Breast epithelium (tissue), 4 donors: ENCODE measurements at places on chromosomes 7 and 10. TPM values are rescaled to one million over a fixed set of nuclear protein-coding genes. Genes with fewer than 3 reads are reported as not detected.

GRCh38 chr10:98450618-98451017, 3.9 kb upstream of the HPS1 start:
- no peak overlapping the region for H3K4me3 ChIP-seq
- DNase-seq = no peak
- H3K27me3 ChIP-seq = no peaks in the 10 kb centered on the region
- no peak overlapping the region for H3K27ac ChIP-seq
- H3K4me1 ChIP-seq = no peaks in the 10 kb centered on the region
- H3K36me3 ChIP-seq = no peaks in the 10 kb centered on the region

- H3K36me3 ChIP-seq = no peaks in the 10 kb centered on the region
- peak overlapping the region; percentile 81 for H3K4me3 ChIP-seq
- no peak for DNase-seq
These were observed 461 bp upstream of the HTRA1 start for GRCh38 chr10:122460891-122461293.

GRCh38 chr7:116018731-116019130, 11.8 kb downstream of the TFEC start:
- DNase-seq = no peak
- H3K4me1 ChIP-seq = no peaks in the 10 kb centered on the region
- no peak overlapping the region for H3K4me3 ChIP-seq
- no peaks in the 10 kb centered on the region for H3K27me3 ChIP-seq
- no peaks in the 10 kb centered on the region for H3K36me3 ChIP-seq
- H3K27ac ChIP-seq = no peak overlapping the region

GRCh38 chr7:129862682-129863081, 90.1 kb downstream of the UBE2H start:
- H3K4me1 ChIP-seq = peaks cover 36% of the 10 kb centered on the region
- peak overlapping the region; percentile 48 for H3K27ac ChIP-seq
- H3K27me3 ChIP-seq = no peaks in the 10 kb centered on the region
- DNase-seq = no peak
- H3K4me3 ChIP-seq = no peak overlapping the region

DNA sequence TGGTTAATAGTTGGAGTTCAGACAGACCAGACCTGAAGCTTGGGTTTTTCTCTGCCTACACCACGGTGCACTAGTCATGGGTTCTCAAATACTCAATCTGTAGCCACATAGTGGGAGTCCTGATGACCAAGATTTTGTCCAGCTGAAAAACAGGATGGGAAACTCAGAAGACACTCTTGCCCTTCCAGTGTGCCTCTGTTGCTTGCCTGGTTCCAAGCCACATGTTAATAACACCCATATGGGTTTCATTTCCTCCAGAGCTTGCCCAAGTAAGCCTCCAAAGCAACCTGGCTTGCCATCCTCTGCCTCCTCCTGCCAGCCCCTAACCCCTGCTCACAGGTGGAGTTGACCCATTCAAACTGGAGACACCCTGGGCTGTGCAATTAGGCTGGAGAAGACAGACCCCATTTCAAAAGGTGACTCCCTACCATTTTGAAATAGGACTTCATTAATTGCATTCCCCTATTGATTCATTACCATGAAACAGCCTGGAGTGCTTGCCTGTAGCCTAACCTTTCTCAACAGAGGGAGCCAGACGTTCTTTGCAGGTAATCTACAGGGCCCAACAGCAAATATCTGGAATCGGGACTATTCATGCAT, 108.0 kb upstream of the HABP2 start:
- H3K27me3 ChIP-seq = no peaks in the 10 kb centered on the region
- no peaks in the 10 kb centered on the region for H3K36me3 ChIP-seq
- DNase-seq = no peak
- H3K4me3 ChIP-seq = no peak overlapping the region
- H3K4me1 ChIP-seq = no peaks in the 10 kb centered on the region

GRCh38 chr10:48600645-48601505, 4.0 kb downstream of the ARHGAP22 start:
- no peaks in the 10 kb centered on the region for H3K4me1 ChIP-seq
- peaks cover 7% of the 10 kb centered on the region for H3K27me3 ChIP-seq
- DNase-seq = no peak
- no peak overlapping the region for H3K4me3 ChIP-seq
- H3K27ac ChIP-seq = no peak overlapping the region

DNA sequence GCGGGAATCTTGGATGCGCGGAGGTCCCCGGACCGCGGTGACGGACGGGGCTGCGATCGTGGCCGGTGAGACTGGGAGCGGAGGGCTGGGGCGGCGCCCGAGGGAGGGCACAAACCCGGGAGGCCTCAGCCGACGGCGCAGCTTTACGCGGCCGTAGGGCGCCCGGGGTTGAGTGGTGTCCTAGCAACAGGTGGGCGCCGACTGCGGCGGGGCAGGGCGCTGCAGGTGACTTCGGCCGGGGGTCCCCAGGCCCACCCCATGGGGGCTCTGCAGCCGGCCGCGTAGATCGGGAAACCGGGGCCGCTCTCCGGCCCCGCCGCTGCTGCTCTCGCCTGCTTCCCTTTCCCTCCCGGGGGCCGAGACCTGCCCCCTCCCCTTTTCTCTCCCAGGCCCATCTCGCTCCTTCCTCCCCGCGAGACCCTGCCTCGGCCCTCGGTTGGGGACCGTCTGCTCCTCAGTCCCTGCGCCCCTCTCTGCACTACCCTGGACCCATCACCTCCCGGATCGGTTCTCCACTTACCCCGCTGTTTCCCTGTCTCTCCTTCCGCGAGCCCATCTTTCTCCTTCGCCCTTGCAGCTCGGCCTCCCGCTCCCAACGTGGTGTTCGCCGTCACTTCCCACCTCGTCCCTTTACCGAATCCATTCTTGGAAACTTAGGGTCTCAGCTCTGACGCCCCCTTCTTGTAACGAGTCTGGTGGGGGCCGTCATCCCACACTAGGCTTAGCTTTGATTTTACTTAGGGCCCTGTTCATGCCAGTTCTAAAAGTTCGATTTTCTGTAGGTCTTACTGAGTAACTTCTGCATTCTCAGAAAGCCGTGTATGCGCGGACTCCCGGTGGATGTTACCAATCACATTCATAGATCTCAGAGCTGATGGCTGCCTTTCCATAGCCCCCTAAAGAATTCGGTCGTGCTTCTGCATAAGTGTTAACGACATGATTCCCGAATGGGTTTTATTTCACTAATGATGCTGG, 18.5 kb upstream of the ACBD5 start:
- H3K4me3 ChIP-seq = peak overlapping the region; percentile 41
- no peaks in the 10 kb centered on the region for H3K36me3 ChIP-seq
- H3K4me1 ChIP-seq = no peaks in the 10 kb centered on the region

- H3K27ac ChIP-seq = peak overlapping the region; percentile 40
- DNase-seq = no peak
- no peaks in the 10 kb centered on the region for H3K4me1 ChIP-seq
- no peaks in the 10 kb centered on the region for H3K36me3 ChIP-seq
These were observed 591.0 kb upstream of the PFKP start for GRCh38 chr10:2476218-2476811.

DNA sequence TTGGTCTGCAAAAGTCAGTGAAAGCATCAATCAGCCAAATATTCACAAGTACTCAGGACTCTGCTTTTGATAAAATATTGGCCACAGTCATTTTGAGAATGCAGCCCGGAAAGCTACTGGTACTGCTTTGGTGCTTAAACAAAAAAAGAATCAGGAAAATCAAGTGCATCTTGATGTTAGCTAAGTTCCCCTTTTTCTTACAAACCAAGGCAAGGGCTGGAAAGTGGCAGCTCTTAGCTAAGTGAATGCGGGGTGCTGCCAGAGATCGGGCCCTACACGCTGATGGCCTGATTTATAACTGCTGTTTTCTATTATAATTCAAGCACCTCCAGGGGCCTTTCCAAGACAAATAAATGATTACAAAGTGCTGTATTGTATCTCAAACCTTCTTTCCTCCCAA, 136.8 kb upstream of the MGMT start:
- H3K27me3 ChIP-seq = no peaks in the 10 kb centered on the region
- no peaks in the 10 kb centered on the region for H3K4me1 ChIP-seq
- no peak overlapping the region for H3K27ac ChIP-seq

The GIMAP7 gene
- total RNA-seq = 22.1 TPM

The CALD1 gene
- 266 TPM for total RNA-seq

The SORBS1 gene
- total RNA-seq = 455 TPM

The TBATA gene
- total RNA-seq = not detected

The GBX1 gene
- total RNA-seq = not detected

The WDR86 gene
- 15.5 TPM for total RNA-seq
